ENCODE measurements at places on chromosomes 16 and 17.

DNA sequence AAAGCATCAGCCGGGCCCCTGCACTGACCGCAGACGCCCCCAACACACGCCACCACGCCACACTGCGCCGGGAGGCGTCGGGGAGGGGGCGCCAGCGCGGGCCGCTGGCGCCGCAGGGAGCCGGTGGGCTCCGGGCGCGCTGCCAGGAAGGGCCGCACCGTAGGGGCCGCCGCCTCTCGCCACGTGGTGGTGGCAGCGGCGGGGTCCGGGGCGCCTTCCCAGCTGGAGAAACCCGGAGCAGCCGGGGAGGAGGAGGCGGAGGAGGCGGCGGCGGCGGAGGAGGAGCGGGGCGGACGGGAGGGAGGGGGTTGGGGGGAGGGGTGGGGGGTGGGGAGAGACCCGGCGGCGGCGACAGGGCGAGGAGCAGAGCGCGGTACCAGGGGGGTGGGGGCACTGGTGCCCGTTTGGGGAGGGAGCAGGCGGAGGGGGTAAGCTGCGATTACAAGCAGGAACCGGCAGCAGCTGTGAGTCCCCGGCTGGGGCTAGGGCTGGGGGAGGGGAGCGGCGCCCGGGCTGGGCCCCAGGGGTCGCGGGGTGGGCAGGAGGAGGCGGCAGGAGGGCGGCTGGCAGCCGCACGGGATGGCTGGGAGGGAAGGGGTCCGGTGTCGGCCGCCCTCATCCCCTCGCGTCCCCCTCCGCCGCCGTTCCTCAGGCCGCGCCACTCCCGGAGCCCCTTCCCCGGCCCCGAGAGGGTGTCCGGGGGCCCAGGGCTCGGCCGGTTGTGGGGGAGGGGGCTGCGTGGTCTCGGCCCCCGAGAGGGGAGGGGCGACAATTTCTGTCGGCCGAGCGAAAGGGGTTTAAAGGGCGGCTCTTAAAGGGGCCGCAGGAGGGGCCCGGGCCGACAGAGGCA, at the start of gene TBKBP1:
TSS of gene TBKBP1 (plus strand) at position 431 of the 850 bp plus-strand sequence. CDS start 1,952 bp downstream, outside the sequence.
- DNase-seq: no peak

- no peak for DNase-seq
These were observed 44.6 kb upstream of the MAF start for GRCh38 chr16:79644971-79645667.

DNA sequence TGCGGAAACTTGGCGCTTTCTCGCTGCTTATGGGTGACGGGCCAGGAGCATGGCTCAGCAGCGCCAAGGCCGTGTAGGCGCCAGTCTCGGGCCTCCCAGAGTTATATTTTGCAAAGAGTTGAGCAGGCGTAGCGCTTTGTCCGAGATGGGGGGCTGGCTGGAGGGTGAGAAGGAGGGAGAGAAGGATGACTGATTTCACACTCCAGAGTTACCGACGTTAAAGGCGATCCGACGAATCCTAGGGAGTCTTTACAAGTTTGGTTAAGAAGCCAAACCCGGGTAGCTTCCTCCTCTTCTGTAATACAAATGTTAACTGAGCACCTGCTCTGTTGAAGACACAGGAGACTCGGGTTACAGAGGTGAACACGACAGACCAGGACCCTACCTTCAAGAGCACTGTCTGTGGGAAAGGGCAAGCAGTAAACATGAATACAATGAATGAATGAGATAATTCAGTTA, 782 bp downstream of the POLR2A start:
- DNase-seq: no peak

DNA sequence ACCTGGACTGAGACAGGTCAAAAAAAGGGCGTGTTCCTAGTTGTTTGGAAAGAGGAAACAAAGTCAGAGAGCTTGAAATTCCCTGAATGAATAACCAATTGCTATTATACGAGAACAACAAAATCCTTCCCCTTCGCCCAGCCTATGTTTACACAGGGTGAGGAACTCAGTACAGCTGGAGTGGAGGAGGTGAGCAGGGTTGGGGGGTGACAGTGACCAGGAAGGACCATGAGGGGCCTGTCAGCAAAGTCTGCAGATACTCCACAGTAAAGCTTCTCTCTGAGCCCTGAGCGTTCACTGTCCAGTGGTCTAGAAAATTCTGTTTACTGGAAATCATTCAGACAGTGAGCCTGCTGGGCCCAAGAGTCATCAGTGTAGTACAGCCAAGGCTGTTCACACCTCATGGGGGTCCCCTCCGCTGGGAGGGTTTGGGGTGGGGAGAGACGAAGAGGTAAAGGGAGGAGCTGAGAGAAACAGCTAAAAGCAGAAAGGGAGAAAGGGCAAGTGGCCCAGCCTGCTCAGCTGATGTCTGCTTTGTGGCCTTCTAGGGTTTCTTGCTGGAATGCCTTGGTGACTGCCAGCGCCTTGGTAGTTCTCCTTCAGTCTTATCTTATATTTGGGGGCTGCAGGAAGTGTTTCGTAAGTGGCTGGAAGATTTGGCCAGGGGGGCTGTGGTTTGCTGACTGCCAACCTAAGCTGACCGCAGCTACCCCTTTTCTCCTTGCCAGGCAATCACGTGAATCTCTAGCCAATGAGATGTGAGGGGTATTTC, 5.7 kb downstream of the DUSP3 start:
- no peak for DNase-seq

GRCh38 chr17:50214976-50215760, 13.7 kb upstream of the COL1A1 start:
- DNase-seq: no peak

- no peak for DNase-seq
These were observed 28.0 kb downstream of the NXN start for GRCh38 chr17:951325-952132.

GRCh38 chr17:63645775-63646487, 23.7 kb downstream of the MAP3K3 start:
- no peak for DNase-seq

GRCh38 chr16:72749091-72749490, 298.8 kb downstream of the ZFHX3 start:
- DNase-seq: no peak

GRCh38 chr17:35257208-35257659, 14.4 kb downstream of the SLFN5 start:
- DNase-seq: no peak

Measured in glomerular endothelial cell (primary cell).